ENCODE measurements at places on chromosomes 2 and 18.

- DNase-seq, result no peak
Observed at GRCh38 chr2:220282236-220282635, 654.8 kb downstream of the SLC4A3 start.

GRCh38 chr2:134119713-134120405 is 134.0 kb upstream of the MGAT5 start:
- DNase-seq, result peak; percentile 94

GRCh38 chr2:120779781-120780283 is 44.2 kb downstream of the GLI2 start:
- peak; percentile 14 for DNase-seq

GRCh38 chr18:49934457-49934856 is 121.1 kb upstream of the ACAA2 start:
- DNase-seq, result peak; percentile 19

DNA sequence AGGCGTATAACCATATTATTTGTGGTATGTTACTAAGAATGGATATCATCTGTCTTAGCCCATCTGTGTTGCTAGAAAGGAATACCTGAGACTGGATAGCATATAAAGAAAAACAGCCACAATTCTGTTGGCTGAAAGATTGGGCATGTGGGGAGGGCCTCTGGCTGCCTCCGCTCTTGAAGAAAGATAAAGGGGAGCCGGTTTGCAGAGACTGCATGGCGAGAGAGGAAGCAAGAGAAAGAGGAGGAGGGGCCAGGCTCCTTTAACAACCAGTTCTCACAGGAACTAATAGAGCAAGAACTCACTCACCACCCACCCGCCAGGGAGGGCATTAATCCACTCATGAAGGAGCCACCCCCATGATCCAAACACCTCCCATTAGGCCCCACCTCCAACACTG is 29.2 kb upstream of the UXS1 start:
- DNase-seq, result no peak

- peak; percentile 30 for DNase-seq
Observed at GRCh38 chr2:197972061-197972460, 167.7 kb downstream of the PLCL1 start.

- no peak for DNase-seq
Observed at GRCh38 chr2:73114273-73114867, 1.6 kb upstream of the RAB11FIP5 start.

DNA sequence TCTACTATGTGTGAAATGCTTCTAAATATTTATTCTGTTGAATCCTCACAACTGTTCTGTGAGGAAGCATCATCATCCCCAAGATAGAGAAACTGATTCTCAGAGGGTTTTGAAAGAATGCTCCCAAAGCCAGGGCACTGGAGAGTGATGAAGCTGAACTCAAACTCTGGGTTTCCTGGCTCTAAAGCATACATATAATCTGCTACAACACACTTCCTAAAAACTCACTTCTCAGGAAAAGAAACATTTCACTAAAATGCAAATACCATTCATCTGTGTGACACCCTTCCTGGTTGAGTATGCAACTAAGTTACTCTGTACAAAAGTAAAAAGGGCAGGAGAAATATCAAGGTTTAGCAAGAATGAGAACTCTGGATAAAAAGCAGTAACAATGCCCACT is 58.6 kb downstream of the GRB14 start:
- DNase-seq, result no peak

- DNase-seq, result no peak
Observed at GRCh38 chr2:134122610-134123009, 131.3 kb upstream of the MGAT5 start.

DNA sequence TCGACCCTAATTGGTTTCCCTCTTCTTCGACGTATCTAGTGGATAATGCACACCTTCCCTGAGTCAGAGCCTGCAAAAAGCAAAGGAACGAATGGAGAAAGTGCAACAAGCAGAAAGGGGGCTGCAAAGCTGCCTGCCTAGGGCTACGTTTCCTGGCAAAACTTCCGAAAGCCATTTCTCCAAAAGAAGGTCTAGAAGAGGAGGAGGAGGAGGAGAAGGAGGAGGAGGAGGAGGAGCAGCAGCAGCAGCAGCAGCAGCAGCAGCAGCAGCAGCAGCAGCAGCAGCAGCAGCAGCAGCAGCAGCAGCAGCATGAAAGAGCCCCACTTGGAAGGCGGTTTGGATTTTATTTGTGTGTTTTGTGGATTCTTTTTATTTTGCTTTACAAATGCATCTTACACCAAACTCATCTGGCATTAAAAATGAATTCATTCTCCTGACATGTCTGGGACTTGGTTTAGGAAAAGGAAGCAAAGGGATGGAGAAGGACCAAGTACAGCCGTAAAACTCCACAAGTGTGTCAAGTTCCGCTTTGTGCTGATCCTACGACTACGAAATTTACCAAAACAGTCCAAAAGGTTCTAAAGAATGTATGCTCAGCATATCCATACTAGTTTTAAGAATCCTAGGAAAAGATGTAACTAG is 2.0 kb downstream of the TCF4 start:
- DNase-seq, result no peak

- DNase-seq, result peak; percentile 95
Observed at GRCh38 chr2:157751462-157752058, 122.9 kb upstream of the ACVR1C start.

DNA sequence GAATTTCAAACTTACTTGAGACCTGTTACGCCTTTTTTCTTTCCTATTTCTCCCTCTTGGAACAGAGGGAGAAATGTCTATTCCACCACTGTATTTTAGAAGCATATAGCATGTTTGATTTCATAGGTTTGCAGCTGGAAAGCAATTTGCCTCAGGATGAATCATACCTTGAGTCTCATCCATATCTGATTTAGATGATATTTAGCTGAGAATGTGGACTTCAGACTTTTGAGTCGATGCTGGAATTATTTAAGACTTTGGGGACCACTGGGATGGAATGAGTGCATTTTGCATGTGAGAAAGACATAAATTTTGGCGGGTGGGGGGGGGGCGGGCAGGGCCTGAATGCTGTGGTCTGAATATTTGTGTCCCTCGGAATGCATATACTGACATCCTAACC is 282.7 kb upstream of the STON1 start:
- DNase-seq, result peak; percentile 12

GRCh38 chr18:70200286-70200685 is 5.2 kb downstream of the RTTN start:
- DNase-seq, result no peak

GRCh38 chr2:85303780-85304531 is 23.8 kb downstream of the TGOLN2 start:
- DNase-seq, result no peak

DNA sequence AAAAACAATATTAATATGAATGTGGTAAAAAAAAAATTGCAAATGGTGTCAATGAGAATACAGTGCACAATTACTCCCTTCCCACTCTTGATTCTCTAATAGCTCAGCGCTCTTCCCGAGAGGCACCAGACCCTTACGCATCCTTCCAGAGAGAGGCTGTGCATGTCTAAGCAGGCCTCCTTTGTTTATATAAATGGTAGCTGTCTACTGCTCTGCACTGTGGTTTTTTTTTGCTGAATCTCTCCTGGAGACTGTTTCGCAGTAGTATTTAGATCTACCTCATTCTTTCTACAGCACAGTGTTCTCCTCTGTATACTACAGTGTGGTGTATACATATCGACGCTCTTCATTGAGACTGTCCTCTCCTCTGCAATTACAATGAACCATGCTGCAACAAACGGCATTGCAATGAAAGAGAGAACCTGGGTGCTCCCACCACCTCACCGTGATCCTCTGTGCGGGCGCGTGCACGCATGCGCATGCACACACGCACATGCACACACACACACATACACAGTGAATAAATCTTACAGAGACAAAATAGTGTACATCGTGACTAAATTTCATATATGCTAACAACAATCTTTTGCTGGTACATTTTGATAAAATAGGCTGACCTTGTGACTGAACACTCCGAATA is 19.4 kb downstream of the SEPTIN10 start:
- peak; percentile 81 for DNase-seq

DNA sequence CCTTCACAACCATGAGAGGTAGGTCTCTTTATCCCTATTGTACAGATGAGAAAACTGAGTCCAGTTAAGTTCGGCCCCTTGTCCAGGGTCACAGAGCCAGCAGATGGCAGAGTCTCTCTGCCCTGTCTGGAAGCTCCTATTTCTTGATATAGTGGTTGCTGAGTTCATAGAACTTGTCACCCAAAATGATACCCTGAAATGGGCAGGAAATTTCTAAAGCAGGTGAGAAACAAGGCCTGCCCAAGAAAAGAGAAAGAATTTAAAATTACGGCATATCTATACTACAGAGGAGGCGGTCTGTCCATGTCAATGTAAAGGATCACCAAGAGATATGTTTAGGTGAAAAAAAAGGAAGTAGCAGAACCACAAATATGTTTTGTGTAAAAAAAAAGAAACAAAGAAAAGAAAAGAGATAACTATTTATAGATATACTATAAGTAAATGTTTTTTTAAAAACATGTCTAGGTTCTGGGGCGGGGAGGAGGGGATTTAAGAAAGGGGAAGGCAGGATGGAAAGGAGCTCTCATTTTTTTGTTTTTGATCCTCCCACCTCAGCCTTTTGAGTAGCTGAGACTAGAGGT is 39.8 kb downstream of the MYO7B start:
- no peak for DNase-seq

DNA sequence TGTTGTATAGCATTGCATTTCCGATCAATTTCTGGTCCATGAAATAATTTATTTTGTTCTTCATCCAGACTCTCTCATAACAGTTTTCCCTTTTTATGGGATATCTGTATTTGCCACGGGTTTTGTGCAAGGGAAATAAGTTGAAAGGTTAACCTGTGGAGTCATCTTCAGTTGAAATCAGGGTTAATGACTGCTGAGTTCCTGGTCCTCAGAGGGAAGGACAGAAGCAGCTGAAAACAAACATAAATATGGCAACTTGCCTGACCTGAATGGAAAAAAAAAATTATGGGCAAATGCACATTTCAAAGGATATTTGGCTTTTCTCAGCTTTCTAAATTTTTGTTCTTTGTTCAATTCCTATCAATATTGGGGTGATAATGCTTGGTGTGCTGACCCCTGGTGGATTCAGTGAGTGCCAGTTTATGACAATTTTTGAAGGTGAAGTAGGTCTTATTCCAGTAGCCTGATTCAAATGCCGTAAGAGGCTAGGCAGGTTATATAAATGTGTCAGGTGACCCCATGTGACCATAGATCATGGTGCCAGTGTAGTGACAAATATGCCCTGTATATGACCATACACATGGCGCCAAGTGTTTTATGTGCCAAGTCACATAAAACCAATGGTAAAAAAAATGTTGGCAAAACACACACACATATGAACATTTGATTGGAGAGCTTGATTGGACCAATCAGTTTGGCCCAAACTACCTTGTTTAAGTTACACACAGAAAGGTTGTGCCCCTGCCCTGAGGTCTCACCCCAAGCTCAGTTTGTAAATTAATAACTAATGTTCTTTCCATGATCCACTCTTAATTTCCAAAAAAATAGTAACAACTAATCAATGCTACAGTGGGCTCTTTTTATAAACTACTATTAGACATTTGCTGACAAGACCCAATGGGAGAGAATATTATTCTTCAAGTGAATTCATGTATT is 47.6 kb upstream of the FAM124B start:
- DNase-seq, result peak; percentile 12

DNA sequence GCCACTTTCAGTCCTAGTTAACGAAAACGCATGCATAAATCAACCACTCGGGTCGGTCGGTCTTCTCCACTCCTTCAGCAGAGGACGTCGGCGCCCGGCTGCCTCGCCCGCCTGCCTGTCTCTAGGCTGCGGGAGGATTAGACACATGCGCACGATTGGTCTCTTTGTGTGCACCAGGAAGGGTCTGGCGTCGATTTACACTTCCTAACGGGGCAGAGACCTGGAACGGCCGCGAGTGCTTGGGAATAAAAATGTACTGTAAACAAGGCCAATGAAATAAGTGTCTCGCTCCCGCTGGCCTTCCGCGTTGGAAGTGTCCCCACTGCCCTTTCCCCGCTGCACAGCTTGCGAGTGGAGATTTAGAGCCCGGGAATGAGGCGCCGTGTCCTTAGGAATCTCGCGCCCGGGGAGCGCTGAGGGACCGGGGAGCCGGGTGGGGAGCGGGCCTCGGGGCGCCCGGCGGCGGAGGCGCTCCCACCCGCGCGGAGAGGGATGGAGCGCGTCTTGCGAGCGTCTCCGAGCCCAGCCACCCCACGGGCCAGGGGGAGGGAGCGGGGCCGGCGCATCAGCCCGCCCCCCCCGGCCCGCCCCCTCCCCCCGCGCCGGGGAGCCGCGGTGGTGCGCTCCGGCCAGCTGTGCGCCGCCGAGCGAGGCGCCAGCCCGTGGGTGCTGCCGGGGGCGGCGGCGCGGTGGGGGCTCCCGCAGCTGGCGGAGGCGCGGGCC is at the start of gene DOK6:
DOK6 (plus strand) TSS at position 636 of the 723 bp plus-strand sequence.
- DNase-seq, result peak; percentile 19

- DNase-seq, result peak; percentile 82
Observed at GRCh38 chr18:46152808-46153617, 48.8 kb downstream of the HAUS1 start.

GRCh38 chr2:239864247-239865058 is 160.7 kb downstream of the NDUFA10 start:
- DNase-seq, result no peak

GRCh38 chr2:221517696-221518151 is 54.4 kb downstream of the EPHA4 start:
- no peak for DNase-seq

GRCh38 chr2:27942612-27943547 is 52.4 kb downstream of the BABAM2 start:
- DNase-seq, result no peak

GRCh38 chr2:109174214-109174613 is 45.2 kb downstream of the SH3RF3 start:
- DNase-seq, result no peak

DNA sequence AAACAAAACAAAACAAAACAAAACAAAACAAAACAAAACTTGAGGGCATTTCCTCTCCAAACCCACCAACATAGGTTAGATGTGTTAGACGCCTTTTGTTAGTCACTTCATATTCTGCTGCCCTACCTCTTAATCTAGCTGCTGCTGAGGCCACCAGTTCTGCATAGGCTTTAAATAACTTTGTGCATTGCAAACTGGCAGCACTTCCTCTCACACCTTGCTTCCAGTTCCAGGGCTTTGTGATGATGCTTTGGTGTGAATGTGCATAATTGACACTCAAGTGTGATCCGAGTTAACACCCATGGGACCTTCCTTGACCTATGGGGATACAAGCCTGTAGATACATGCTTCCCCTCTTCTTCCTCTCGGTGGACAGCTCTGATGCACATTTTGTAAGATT is 2.3 kb upstream of the SERPINB11 start:
- no peak for DNase-seq

DNA sequence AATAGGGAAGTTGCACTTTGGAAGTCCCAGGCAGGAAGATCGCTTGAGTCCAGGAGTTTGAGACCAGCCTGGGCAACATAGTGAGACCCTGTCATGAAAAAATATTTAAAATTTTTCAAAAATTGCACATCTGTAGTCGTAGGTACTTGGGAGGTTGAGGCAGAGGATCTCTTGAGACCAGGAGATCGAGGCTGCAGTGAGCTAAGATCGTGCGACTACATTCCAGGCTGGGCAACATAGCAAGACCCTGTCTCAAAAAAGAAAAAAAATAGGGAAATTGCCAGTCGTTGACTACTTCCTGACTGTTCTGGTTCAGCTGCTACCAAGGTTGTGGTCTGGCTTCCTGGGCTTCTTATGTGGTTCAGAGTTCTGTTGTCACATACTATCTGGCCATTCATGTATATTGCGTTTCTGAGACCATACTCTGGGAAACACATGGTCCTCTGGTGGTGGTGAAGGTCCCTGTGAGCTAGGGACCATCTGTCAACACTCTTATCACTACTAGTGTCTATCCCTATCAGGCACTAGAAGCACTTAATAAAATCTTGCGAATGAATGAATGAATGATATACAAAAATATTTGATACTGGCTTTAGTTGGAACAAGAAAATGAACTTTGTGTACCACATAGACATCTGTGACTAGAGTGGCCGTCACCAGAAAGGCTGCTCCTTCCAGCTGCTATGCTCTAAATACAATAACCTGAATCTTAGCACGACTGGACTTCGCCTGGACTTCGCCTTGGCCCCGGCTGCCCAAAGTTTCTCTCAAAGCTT is 861 bp upstream of the KLHL23 start:
- DNase-seq, result no peak
